ENCODE measurements at places on chromosomes 12 and 14. TPM values are rescaled to one million over a fixed set of nuclear protein-coding genes. Genes with fewer than 3 reads are reported as not detected.

TTC6 gene
- not detected for total RNA-seq

GPR84 gene
- 0.44 TPM for total RNA-seq

EML5 gene
- 0.96 TPM for total RNA-seq

CISTR gene
- not detected for total RNA-seq

SLC22A17 gene
- 6.4 TPM for total RNA-seq

DNA sequence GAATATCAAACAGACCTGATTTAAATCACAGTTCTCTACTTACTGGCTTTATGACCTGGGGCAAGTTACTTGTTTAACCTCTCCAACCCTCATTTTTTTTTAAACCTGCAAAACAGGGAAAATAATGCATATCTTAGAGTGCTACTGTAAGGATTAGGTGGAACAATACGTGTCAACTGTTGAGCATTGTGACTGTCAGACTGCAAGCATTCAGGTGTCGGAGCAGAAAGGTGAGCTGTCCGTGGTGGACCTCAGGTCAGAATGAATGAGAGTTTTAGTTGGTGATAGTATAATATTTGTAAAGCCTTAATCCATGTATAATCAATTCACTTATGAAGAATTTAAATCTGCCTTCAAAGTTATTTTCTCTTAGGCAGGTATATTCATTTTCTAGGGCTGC is 404.2 kb downstream of the ETNK1 start:
- DNase-seq, result no peak
- H3K36me3 ChIP-seq, result no peaks in the 10 kb centered on the region
- H3K27me3 ChIP-seq, result no peaks in the 10 kb centered on the region
- no peaks in the 10 kb centered on the region for H3K4me1 ChIP-seq
- no peak overlapping the region for H3K27ac ChIP-seq
- no peak overlapping the region for H3K4me3 ChIP-seq

DNA sequence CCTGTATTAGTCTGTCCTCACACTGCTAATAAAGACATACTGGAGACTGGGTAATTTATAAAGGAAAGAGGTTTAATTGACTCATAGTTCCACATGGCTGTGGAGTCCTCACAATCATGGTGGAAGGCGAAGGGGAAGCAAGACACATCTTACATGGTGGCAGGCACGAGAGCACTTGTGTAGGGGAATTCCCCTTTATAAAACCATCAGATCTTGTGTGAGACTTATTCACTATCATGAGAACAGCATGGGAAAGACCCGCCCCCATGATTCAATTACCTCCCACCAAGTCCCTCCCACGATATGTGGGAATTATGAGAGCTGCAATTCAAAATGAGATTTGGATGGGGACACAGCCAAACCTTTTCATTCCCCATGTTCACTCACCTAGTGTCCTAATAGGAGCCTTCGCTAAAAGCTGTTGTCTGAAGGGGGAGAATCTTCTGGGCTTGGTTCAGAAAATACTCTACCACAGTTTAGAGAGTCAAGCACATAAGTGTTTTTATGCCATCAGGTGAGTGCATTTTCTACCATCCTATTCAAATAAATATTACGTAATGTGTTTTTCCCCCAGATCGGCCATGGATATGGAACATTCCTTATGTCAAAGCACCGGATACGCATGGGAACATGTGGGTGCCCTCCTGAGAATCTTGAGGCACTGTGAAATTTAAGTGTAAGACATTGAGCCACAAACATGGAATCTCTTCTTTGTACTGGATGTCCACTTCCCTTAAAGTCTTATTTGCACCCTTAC is 19.1 kb upstream of the KCNK13 start:
- H3K4me1 ChIP-seq, result no peaks in the 10 kb centered on the region
- no peaks in the 10 kb centered on the region for H3K27me3 ChIP-seq
- H3K27ac ChIP-seq, result no peak overlapping the region
- H3K4me3 ChIP-seq, result no peak overlapping the region
- DNase-seq, result no peak

DNA sequence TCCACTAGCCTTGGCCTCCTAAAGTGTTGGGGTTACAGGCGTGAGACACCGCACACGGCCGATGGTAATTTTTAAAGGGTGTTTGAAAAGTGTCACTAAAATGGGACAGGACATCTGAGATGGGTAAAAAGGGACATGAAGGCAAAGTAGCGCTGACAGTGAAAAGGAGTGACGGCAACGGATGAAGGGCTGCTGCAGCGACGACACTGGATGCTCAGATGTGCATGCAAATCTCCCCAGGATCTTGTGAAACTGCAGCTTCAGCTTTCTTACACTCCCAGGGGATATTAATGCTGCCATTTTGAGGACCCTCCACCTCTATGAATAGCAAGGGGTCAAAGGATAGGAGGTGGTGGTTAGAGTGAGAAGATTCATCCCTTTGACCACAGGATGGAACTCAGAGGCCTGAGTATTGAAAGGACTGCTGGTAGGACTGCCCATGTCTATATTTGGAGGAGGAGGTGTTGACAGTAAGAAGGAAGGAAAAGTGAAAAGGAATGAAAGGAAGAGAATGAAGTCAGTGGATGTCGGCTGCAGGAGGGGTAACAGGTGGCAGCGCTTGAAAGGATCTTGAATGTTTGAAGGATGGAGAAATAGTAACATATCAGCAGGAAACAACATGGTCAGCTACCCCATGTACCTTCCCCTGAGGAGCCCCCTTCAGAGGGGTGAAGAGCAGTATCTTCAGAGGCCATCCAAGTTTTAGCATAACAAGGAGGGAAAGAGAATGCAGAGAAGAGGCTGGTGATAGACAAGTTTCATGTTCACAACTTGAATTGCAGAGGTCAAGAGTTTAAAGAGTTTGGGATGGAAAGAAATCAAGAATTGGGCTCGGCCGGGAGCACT is 37.1 kb downstream of the CLIP1 start:
- H3K27me3 ChIP-seq, result no peaks in the 10 kb centered on the region
- H3K27ac ChIP-seq, result no peak overlapping the region
- H3K36me3 ChIP-seq, result no peaks in the 10 kb centered on the region
- H3K4me3 ChIP-seq, result no peak overlapping the region

- DNase-seq, result no peak
- no peaks in the 10 kb centered on the region for H3K27me3 ChIP-seq
- H3K27ac ChIP-seq, result no peak overlapping the region
Observed at GRCh38 chr14:52253503-52253902, 14.0 kb upstream of the PTGDR start.

- H3K4me1 ChIP-seq, result no peaks in the 10 kb centered on the region
- no peak overlapping the region for H3K27ac ChIP-seq
- no peak overlapping the region for H3K4me3 ChIP-seq
- H3K36me3 ChIP-seq, result no peaks in the 10 kb centered on the region
Observed at GRCh38 chr12:30863839-30864238, 62.7 kb upstream of the TSPAN11 start.

- H3K36me3 ChIP-seq, result no peaks in the 10 kb centered on the region
- H3K4me1 ChIP-seq, result no peaks in the 10 kb centered on the region
- H3K27me3 ChIP-seq, result no peaks in the 10 kb centered on the region
- H3K27ac ChIP-seq, result no peak overlapping the region
- H3K4me3 ChIP-seq, result no peak overlapping the region
Observed at GRCh38 chr14:91371011-91371989, 46.3 kb downstream of the CCDC88C start.

- no peak for DNase-seq
- no peak overlapping the region for H3K27ac ChIP-seq
- no peaks in the 10 kb centered on the region for H3K27me3 ChIP-seq
- no peaks in the 10 kb centered on the region for H3K4me1 ChIP-seq
- H3K4me3 ChIP-seq, result no peak overlapping the region
- no peaks in the 10 kb centered on the region for H3K36me3 ChIP-seq
Observed at GRCh38 chr14:81946375-81946774, 412.7 kb upstream of the SEL1L start.

- no peaks in the 10 kb centered on the region for H3K4me1 ChIP-seq
- H3K4me3 ChIP-seq, result no peak overlapping the region
- no peaks in the 10 kb centered on the region for H3K36me3 ChIP-seq
- no peak overlapping the region for H3K27ac ChIP-seq
- no peak for DNase-seq
Observed at GRCh38 chr12:29563636-29564035, 66.2 kb upstream of the OVCH1 start.

- DNase-seq, result no peak
- no peak overlapping the region for H3K27ac ChIP-seq
- H3K4me1 ChIP-seq, result no peaks in the 10 kb centered on the region
Observed at GRCh38 chr14:68471029-68471963, 321.6 kb downstream of the ZFP36L1 start.

GRCh38 chr12:52020539-52021336 is 14.0 kb downstream of the TAMALIN start:
- no peaks in the 10 kb centered on the region for H3K4me1 ChIP-seq
- H3K4me3 ChIP-seq, result no peak overlapping the region
- no peak for DNase-seq
- H3K27ac ChIP-seq, result no peak overlapping the region
- H3K36me3 ChIP-seq, result no peaks in the 10 kb centered on the region

DNA sequence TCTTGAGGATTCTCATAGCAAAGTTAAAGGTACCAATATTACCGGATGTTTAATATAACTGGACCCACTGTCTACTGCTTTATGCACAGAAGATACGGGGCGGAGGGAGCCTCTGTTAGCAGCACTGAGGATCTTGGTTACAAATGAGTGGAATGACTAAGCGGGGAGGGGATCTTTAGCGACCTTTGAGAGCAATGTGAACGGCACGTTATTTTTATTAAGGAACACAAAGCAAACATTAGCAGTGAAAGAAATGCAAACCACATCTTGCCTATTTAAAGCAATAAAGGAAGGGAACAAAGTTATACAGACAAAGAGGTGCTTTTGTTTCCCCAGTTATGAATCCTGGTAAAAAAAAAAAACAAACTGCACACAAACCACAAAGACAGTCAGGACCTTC is 27.1 kb upstream of the PRMT8 start:
- no peak overlapping the region for H3K4me3 ChIP-seq
- DNase-seq, result no peak
- no peak overlapping the region for H3K27ac ChIP-seq
- H3K4me1 ChIP-seq, result no peaks in the 10 kb centered on the region
- no peaks in the 10 kb centered on the region for H3K36me3 ChIP-seq
- no peaks in the 10 kb centered on the region for H3K27me3 ChIP-seq

- no peaks in the 10 kb centered on the region for H3K4me1 ChIP-seq
- no peak overlapping the region for H3K4me3 ChIP-seq
- DNase-seq, result no peak
- H3K27ac ChIP-seq, result no peak overlapping the region
- H3K27me3 ChIP-seq, result no peaks in the 10 kb centered on the region
Observed at GRCh38 chr14:94646481-94646880, 34.3 kb downstream of the SERPINA3 start.

DNA sequence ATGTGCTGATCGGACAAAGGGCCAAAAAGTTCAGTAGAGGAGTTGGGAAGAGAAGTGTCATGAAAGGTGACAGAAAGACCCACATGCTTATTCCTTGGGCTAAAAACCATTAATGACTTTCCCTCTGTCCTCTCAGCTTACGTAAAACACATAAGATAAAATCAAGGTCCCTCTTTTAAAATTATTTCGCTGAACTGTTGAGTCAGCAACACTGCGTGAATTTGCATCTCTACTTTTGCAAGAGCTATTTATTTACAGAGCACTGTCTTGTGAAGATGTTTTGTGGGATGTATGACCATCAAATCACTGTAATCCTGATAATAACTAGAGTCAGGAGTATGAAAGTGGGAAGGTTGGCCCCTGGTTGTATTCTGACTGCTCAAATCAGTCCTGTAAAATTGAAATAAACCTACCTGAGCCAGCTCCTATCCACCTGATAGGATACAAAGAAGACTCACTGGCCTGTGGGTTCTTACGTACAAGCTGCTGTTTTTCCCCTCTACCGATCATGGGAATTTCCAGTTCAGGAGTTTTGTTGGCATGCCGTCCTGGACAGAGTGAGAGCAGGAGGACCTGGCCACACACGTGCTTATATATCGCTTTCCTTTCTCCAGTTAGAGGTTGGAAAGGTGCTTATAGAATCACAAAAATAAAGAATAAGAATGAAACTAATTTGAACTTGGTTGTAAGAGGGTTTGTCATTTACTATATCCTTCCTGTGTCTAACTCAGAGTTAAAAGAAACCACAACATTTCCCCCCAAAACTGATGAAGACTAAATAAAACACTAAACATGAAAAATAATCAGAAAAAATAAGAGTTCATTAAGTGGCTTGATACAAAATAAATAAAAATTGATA is 42.9 kb downstream of the IFNG-AS1 start:
- no peaks in the 10 kb centered on the region for H3K4me1 ChIP-seq
- H3K4me3 ChIP-seq, result no peak overlapping the region
- no peak overlapping the region for H3K27ac ChIP-seq
- DNase-seq, result no peak

DNA sequence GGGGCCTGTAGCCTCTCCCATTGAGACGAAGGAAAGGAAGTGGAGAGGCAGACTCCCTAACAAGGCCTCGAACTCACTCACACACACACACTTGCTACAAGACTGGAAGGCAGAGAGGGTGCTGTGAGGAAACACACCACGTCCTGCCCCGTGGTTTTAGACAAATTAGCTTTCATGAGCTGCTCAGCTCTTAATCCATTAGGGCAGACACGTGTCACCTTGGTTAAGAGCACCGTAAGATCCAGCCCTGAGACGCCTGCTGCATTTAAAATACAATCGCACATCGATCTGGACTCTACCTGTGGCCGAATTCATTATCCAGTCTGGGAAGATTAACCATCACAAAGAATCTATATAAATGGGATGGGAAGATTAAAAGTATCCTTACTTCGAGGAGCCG is 72.0 kb downstream of the RIMBP2 start:
- no peaks in the 10 kb centered on the region for H3K27me3 ChIP-seq
- no peak overlapping the region for H3K4me3 ChIP-seq
- H3K36me3 ChIP-seq, result no peaks in the 10 kb centered on the region
- no peaks in the 10 kb centered on the region for H3K4me1 ChIP-seq

DNA sequence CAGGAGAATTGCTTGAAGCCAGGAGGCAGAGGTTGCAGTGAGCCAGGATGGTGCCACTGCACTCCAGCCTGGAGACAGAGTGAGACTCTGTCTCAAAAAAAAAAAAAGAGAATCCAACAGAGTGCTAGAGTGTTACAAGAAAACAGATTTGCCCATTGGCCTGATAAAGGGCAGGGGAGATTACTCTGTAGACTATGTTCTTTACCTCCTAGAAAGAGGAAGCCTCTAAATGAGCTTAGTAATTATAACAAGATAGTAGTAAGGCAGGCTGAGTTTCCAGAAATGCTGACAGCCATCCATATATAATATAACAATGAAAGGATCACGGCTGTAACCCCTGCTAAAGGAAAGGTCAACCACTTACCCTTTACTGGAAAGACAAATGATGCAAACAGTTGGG is 24.4 kb downstream of the AK7 start:
- DNase-seq, result no peak
- H3K27ac ChIP-seq, result no peak overlapping the region
- no peak overlapping the region for H3K4me3 ChIP-seq

DNA sequence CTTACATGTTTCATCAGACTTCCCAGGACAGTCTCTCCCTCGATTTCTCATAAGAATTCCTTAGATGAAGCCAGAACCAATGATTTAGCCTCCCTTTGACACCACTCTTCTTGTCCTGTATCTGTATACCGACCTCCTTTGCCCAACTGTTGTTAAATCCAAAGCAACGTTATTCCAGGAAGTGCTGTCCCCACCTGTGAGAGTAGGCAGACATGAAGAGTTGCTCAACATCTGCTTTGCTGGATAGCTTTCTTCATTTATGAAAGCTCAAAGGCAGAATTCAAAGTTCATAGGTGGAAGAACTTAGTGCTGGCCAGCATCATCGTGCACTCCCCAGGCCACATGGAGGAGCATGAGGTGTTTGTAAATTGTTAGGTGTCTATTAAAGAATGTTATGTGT is 55.6 kb downstream of the GTF2A1 start:
- no peak overlapping the region for H3K27ac ChIP-seq
- H3K27me3 ChIP-seq, result no peaks in the 10 kb centered on the region
- H3K4me3 ChIP-seq, result no peak overlapping the region
- no peak for DNase-seq

GRCh38 chr14:24692382-24693352 is 58.7 kb upstream of the GZMB start:
- no peak for DNase-seq
- H3K4me1 ChIP-seq, result no peaks in the 10 kb centered on the region
- H3K4me3 ChIP-seq, result no peak overlapping the region

All from breast epithelium (tissue), 4 donors.